ENCODE measurements at places on chromosomes 5 and 9. TPM values are rescaled to one million over a fixed set of nuclear protein-coding genes. Genes with fewer than 3 reads are reported as not detected.

UNC5A gene
- not detected for total RNA-seq

P4HA2 gene
- 553 TPM for total RNA-seq

SPATA31E1 gene
- total RNA-seq = not detected

HTR4 gene
- total RNA-seq = not detected

EDIL3 gene
- 9.2 TPM for total RNA-seq

GCNT1 gene
- 27.7 TPM for total RNA-seq

STPG3 gene
- total RNA-seq = not detected

PCDHAC2 gene
- total RNA-seq = 2.6 TPM

MAPKAP1 gene
- total RNA-seq = 57.5 TPM

FASTKD3 gene
- 10.8 TPM for total RNA-seq

DNA sequence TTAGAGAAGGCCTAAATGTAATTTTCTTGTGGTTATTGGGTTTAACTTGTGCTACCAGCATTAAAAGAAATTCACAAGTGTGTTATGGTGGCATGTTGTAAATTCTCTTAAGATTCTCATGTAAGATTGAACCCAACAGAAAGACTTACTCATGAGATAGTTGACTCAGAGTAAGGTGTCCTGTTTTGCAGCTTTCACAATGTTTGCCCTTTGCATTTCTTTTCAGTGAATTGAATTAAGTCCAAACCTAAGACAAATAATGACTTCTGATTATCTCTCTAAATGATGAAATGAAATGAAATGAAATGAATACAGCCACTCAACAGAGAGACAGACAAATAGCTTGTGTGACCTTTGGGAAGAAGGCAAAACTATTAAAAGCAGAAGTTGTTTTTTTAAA lies 1696.9 kb upstream of the WWC1 start:
- no peaks in the 10 kb centered on the region for H3K27me3 ChIP-seq
- no peaks in the 10 kb centered on the region for H3K36me3 ChIP-seq
- no peak overlapping the region for H3K27ac ChIP-seq
- no peaks in the 10 kb centered on the region for H3K4me1 ChIP-seq
- DNase-seq = no peak
- H3K4me3 ChIP-seq = no peak overlapping the region

- H3K27ac ChIP-seq = no peak overlapping the region
- no peak overlapping the region for H3K4me3 ChIP-seq
- no peaks in the 10 kb centered on the region for H3K4me1 ChIP-seq
Observed at GRCh38 chr5:104512063-104512825, 949.7 kb upstream of the NUDT12 start.

DNA sequence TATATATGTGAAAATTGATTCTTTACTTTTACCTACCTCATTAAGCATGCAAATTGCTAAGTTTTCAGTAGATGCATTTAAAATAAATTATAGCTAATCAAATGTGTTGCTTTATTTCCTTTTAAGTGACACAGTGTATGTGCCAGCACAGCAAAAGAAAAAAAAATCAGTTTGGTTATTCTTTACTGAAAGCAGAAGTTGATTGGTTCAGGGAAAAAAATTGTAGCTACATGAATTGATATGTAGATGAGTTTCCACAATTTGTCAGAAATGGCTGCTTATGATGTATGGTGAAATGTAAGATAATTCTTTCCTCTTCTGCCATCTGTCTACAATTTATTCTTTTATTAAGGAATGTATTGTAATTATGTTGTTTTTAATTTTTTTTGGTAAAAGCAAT lies 57.8 kb downstream of the PARP8 start:
- no peaks in the 10 kb centered on the region for H3K4me1 ChIP-seq
- no peaks in the 10 kb centered on the region for H3K36me3 ChIP-seq
- no peak overlapping the region for H3K4me3 ChIP-seq

GRCh38 chr5:52956915-52957747 lies 32.0 kb upstream of the ITGA2 start:
- no peak overlapping the region for H3K27ac ChIP-seq
- DNase-seq = no peak
- no peaks in the 10 kb centered on the region for H3K36me3 ChIP-seq
- H3K4me1 ChIP-seq = no peaks in the 10 kb centered on the region
- no peaks in the 10 kb centered on the region for H3K27me3 ChIP-seq

GRCh38 chr5:28408186-28408585 lies 1369.8 kb upstream of the CDH9 start:
- no peaks in the 10 kb centered on the region for H3K27me3 ChIP-seq
- H3K36me3 ChIP-seq = no peaks in the 10 kb centered on the region
- H3K4me3 ChIP-seq = no peak overlapping the region

DNA sequence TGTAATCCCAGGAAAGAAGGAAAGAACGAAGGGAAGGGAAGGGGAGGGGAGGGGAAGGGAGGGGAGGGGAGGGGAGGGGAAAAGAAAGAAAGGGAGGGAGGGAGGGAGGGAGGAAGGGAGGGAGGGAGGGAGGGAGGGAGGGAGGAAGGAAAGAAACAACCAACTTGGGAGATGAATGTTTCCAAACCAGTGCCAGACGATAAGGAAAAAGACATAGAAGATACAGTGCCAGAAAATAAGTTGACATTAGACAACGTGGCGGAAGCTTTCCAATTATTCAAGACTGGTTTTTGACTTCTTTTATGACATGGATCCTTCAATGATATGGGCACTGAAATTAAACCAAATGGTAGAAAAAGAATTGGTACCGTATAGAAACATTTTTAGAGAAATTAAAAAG lies 181.2 kb upstream of the POU5F2 start:
- H3K4me1 ChIP-seq = peaks cover 2% of the 10 kb centered on the region
- H3K4me3 ChIP-seq = no peak overlapping the region
- no peaks in the 10 kb centered on the region for H3K27me3 ChIP-seq
- no peak for DNase-seq

GRCh38 chr5:103333376-103333775 lies 74.8 kb downstream of the MACIR start:
- H3K27me3 ChIP-seq = no peaks in the 10 kb centered on the region
- no peak overlapping the region for H3K27ac ChIP-seq

GRCh38 chr5:115932991-115933390 lies 29.3 kb upstream of the LVRN start:
- no peak for DNase-seq
- no peaks in the 10 kb centered on the region for H3K4me1 ChIP-seq
- no peak overlapping the region for H3K27ac ChIP-seq
- no peak overlapping the region for H3K4me3 ChIP-seq
- H3K36me3 ChIP-seq = no peaks in the 10 kb centered on the region

- H3K4me3 ChIP-seq = no peak overlapping the region
- no peaks in the 10 kb centered on the region for H3K27me3 ChIP-seq
- H3K27ac ChIP-seq = no peak overlapping the region
- DNase-seq = no peak
Observed at GRCh38 chr9:113395000-113395861, 5.9 kb downstream of the ALAD start.

DNA sequence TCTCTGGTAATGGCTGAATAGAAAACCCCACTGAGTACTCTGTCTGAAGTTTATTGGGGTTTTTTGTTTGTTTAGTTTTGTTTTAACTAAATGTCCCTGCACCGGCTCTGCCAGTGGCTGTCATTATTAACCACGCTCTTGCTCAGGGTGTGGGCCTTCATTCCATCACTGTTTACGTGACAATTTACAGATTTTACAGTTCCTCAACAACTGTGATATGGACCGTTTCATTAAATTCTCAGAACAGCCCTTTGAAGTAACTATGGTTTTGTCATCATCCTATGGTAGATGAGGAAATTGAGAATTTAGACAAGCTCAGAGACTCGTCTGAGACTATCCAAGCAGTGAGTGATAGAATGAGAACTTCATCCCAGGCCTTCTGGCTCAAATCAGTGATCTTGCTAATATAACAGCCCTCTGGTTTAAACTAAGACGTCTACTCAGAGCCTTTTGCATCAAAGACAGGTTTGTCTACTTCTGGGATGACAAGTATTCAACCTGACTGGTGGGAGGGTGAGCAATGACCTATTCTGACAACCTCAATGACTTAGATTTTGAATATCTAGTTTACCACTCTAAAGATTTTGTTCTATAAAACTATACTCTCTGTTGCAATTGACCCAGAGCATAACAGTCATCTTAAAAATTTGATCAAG lies 77.3 kb upstream of the MAP3K1 start:
- no peak for DNase-seq
- H3K4me3 ChIP-seq = no peak overlapping the region
- H3K27ac ChIP-seq = no peak overlapping the region
- no peaks in the 10 kb centered on the region for H3K36me3 ChIP-seq
- H3K27me3 ChIP-seq = no peaks in the 10 kb centered on the region

DNA sequence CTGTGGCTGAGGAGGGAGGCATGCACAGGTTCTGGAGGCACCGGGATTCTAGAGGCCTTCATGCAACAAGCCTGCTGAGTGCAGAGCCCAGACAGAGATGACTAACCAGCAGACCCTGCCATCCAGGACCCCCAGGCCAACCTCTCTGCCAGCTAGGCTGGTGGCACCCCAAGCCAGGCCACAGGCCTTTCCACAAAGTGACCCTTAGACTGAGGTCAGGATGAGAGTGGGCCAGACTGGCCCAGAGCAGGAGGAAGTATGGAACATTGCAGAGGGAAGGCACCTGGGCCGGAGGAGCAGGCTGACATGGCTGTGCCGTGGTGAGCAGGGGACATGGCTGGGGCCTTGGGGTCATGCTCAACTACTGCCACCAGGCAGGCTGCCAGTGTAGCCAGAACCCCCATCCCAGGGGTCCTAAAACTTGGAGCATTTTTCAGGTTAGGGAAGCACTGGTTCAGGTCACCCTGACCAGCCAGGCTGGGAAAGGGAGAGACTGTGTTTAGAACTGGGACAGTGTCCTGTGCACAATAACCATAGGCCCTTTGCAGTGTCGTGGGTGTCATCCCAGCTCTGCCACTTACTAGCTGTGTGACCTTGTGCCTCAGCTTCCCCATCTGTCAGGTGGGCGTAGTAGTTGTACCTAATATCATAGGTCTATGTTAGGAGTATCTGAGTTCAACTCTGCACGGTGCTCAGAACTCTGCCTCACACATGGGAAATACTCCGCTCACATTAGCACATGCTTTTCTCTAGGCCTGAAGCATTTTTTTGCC lies 17.3 kb downstream of the TCF7 start:
- no peaks in the 10 kb centered on the region for H3K27me3 ChIP-seq
- no peak overlapping the region for H3K4me3 ChIP-seq
- H3K4me1 ChIP-seq = no peaks in the 10 kb centered on the region
- H3K27ac ChIP-seq = no peak overlapping the region

GRCh38 chr5:56529666-56530430 lies 285.5 kb upstream of the MAP3K1 start:
- DNase-seq = no peak
- no peak overlapping the region for H3K27ac ChIP-seq
- H3K4me1 ChIP-seq = no peaks in the 10 kb centered on the region
- H3K36me3 ChIP-seq = no peaks in the 10 kb centered on the region
- no peak overlapping the region for H3K4me3 ChIP-seq

- H3K4me3 ChIP-seq = no peak overlapping the region
- no peak for DNase-seq
- H3K27me3 ChIP-seq = no peaks in the 10 kb centered on the region
- H3K36me3 ChIP-seq = no peaks in the 10 kb centered on the region
- no peaks in the 10 kb centered on the region for H3K4me1 ChIP-seq
- H3K27ac ChIP-seq = no peak overlapping the region
Observed at GRCh38 chr9:72154468-72155285, 5.4 kb downstream of the GDA start.

GRCh38 chr9:32969270-32969669 lies 32.2 kb downstream of the APTX start:
- no peak overlapping the region for H3K4me3 ChIP-seq
- H3K27me3 ChIP-seq = no peaks in the 10 kb centered on the region
- no peaks in the 10 kb centered on the region for H3K4me1 ChIP-seq
- DNase-seq = no peak
- no peaks in the 10 kb centered on the region for H3K36me3 ChIP-seq

GRCh38 chr9:137497921-137498719 lies 39.0 kb upstream of the NSMF start:
- H3K27me3 ChIP-seq = no peaks in the 10 kb centered on the region
- H3K36me3 ChIP-seq = no peaks in the 10 kb centered on the region

GRCh38 chr5:151921916-151922315 lies 2.7 kb downstream of the GLRA1 start:
- H3K27me3 ChIP-seq = no peaks in the 10 kb centered on the region
- H3K27ac ChIP-seq = no peak overlapping the region
- DNase-seq = no peak
- H3K36me3 ChIP-seq = no peaks in the 10 kb centered on the region

GRCh38 chr5:132180134-132180745 lies 47.4 kb downstream of the P4HA2 start:
- DNase-seq = peak; percentile 81
- no peak overlapping the region for H3K4me3 ChIP-seq
- H3K4me1 ChIP-seq = no peaks in the 10 kb centered on the region
- H3K27me3 ChIP-seq = no peaks in the 10 kb centered on the region

- H3K27me3 ChIP-seq = peaks cover 23% of the 10 kb centered on the region
- H3K36me3 ChIP-seq = no peaks in the 10 kb centered on the region
- H3K27ac ChIP-seq = no peak overlapping the region
Observed at GRCh38 chr9:126519660-126520420, 93.9 kb upstream of the LMX1B start.

GRCh38 chr9:106305428-106306133 lies 557.4 kb upstream of the ZNF462 start:
- H3K27ac ChIP-seq = no peak overlapping the region
- H3K4me1 ChIP-seq = no peaks in the 10 kb centered on the region
- H3K27me3 ChIP-seq = no peaks in the 10 kb centered on the region
- H3K36me3 ChIP-seq = no peaks in the 10 kb centered on the region
- H3K4me3 ChIP-seq = no peak overlapping the region

DNA sequence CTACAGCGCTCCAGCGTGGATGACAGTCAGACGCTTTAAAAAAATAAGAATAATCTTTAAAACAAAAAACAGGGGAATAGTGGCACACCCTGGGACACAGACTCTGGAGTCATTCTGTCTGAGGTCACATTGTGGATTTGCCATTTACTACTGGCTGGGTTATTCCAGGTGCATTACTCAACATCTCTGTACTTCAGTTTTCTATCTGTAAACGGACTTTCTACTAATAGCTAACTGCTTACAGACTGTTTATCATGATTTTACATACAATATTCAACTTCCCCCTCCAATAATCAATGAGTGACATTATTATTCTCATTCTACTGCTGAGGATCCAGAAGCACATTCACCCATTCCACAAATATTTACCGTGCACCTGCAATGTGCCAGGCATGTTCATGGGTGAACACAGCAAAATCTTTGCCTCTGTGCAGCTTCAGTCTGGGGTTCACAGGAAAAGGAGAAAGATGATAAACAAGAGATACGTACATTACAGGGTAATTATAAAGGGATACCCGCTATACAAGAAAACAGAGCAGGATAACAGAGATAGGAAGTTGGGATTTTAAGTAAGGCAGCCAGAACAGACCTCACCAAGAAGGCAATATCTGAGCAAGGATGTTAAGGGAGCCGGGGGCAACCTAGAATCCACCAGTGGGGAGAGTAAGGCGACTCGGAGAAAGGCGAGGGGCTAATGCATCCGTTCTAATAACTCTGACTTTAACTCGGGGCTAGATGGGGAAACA lies 984 bp upstream of the RAD23B start:
- peak overlapping the region; percentile 66 for H3K4me3 ChIP-seq
- no peak for DNase-seq
- H3K4me1 ChIP-seq = peaks cover 12% of the 10 kb centered on the region
- no peaks in the 10 kb centered on the region for H3K27me3 ChIP-seq
- H3K36me3 ChIP-seq = no peaks in the 10 kb centered on the region
- peak overlapping the region; percentile 69 for H3K27ac ChIP-seq

GRCh38 chr5:101435768-101436167 lies 532.7 kb upstream of the ST8SIA4 start:
- H3K27me3 ChIP-seq = no peaks in the 10 kb centered on the region
- no peak for DNase-seq
- no peaks in the 10 kb centered on the region for H3K4me1 ChIP-seq
- no peaks in the 10 kb centered on the region for H3K36me3 ChIP-seq
